ENCODE measurements at places on chromosomes 5 and 9. TPM values are rescaled to one million over a fixed set of nuclear protein-coding genes. Genes with fewer than 3 reads are reported as not detected.

PCDHGA9 gene
- total RNA-seq: 1.8 TPM

CSF2 gene
- not detected for total RNA-seq

RASEF gene
- total RNA-seq: 0.07 TPM

SH3TC2 gene
- total RNA-seq: 2.5 TPM

KCNN2 gene
- total RNA-seq: 0.25 TPM

KIF4B gene
- total RNA-seq: 0.13 TPM

C9orf50 gene
- not detected for total RNA-seq

NTRK2 gene
- total RNA-seq: under 0.01 TPM

CCDC152 gene
- total RNA-seq: 1.1 TPM

NR5A1 gene
- not detected for total RNA-seq

PCDHA1 gene
- total RNA-seq: not detected

PPIC gene
- total RNA-seq: 41.3 TPM

DNA sequence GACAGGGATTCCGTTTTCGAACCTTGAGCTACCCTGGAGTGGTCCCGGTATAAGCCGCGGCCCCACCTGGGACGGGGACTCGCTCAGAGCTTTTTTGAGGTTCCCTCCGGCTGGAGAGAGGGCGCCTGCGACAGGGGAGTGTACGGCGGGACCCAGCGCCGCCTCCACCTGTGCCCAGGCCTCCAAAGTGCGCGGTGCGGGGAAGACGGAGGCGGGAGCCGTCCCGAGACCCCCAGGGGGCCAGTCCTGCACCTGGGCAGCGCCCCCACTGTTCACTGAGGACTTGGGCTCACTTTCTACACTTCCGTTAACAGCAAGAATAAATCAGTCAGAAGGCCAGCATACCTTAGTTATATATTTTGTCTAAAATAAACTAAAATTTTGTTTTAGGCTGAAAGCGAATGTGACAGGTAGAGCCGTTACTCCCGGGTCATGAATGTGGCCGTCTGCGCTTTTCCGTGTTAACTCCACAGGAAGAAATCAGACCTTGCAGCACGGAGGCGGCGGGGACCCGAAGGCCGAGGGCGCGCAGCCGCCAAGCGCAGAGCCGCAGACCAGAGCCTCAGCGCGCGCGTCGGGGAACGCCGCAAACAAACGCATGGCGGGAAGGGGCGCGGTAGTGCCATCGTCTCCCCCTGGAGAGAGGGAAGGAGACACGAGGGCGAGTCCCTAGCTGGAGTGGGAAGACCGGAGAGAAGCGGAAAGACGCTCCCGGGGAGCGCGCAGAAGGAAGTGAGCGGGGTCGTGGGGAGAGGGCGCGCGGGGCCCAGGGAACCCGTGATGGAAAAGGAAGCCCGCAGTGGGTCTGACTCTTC, 14.1 kb downstream of the TRIM7 start:
- no peak for DNase-seq

DNA sequence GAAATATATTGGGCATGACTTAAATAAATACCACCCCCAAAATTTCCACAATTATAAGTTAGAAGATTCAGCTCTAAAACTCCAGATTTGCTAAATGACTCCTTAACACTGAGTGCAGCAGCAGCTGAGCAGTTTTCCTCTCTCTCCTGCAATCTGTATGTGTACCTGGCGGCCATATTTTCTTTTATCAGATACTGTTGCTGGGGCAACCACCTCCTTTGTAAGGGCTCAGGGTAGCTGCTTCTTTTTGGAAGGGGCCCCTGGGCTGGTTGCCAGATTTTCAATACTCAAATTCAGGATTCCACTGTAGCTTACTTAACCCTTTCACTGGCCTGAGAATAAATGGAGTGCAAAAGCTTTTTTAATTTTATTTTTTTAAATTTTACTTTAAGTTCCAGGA, 197.0 kb downstream of the TAF11L14 start:
- DNase-seq: no peak

DNA sequence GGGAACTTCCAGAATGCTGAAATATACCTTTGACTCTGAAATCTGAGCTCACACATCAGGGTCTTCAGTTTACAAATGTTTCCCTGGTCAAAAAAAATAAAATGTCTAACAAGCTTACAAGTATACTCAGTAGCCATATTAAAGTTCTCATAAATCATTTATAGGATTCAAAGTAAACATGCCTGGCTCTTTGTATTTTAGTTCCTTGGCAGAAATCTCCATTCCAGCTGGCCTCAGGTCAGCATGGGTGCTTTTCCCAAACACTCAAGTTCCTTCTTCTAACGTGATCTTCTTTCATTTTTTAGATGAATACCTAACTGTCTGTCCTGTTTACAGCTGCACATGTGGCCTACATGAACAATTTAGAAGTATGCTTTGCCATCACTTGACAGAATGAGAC, 263.2 kb downstream of the GAS1 start:
- no peak for DNase-seq

- no peak for DNase-seq
These were observed at the start of gene CTNND2 for GRCh38 chr5:11904265-11904906. Gene CTNND2 (minus strand): TSS chr5:11904446. CDS start chr5:11903853, 593 bp downstream.

- no peak for DNase-seq
These were observed 225.8 kb downstream of the MELK start for GRCh38 chr9:36798350-36799065.

DNA sequence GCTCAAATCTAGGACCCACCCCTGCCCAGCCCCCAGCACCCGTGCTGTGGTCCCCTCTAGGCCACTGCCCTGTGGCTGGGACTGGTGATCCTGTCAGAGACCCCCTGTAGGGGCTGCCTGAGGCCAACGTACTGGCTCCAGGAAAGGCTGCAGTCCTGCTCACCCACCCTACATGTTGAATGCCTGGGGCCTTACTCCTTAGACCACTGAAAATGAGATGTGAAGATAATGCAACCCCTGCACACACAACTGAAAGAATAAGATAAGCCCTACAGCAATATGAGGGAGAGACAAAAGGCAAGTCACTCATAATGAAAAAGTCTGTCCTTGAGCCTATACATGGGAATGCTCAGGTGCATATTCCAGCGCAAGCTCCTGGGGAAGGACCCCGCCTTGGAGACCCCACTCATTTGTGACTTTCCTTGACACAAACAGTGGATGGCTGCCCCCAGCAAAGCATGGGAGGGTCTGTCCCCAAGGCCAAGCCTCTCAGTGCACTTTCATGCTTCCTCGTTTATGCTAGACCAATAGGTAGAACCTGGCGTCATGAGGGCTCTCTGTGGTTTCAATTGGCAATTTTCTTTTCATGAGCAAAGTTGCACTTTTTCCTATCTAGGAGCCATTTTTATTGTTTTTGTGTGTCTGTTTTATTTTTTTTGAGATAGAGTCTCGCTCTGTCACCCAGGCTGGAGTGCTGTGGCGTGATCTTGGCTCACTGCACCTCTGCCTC, 12.5 kb upstream of the WNK2 start:
- DNase-seq: no peak

- no peak for DNase-seq
These were observed 94.0 kb upstream of the SLC25A48 start for GRCh38 chr5:135740475-135740874.

- DNase-seq: no peak
These were observed 3.3 kb downstream of the STOM start for GRCh38 chr9:121366611-121367192.

DNA sequence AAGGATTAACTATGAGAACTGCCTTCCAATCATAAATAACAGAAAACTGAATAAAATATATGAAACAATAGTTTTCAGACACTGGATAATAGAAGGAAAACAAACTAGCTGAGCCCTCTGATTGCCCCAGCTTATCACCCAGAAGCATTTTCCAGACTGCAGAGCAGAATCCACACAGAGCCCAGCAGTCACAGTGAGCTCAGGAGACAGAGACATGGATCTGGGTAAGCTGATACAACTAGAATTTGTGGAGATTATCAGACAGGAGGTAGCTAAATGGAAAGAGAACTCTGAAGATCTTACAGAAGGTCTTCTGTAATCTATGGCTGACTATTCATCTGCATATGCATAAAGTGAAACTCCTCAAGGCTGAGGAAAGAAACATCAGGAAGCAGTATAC, 128.8 kb downstream of the NR2F1-AS1 start:
- DNase-seq: no peak

DNA sequence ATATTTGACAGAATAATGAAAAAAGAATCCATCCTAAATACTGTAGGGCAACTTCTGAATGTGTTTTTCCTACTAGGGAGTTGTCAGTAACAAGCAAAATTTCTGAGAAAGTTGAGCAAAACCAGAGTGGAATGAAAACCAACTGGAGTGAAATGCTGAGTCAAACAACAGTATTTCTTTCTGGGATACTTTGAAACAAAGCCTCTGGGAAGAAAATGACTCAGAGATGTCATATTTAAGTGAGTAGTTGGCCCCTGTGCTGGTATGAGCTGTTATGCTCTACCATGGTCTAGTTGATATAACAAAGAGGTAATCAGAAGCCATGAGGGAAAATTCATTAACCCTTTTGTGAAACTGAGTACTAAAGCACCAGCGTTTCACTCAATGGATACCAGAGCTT, 372.1 kb upstream of the C9orf72 start:
- no peak for DNase-seq

- DNase-seq: no peak
These were observed 979 bp downstream of the PCDHGA12 start for GRCh38 chr5:141431286-141431685.

GRCh38 chr5:177327539-177328522, 16.1 kb upstream of the MXD3 start:
- no peak for DNase-seq

- no peak for DNase-seq
These were observed 34.0 kb downstream of the MTRR start for GRCh38 chr5:7902666-7903625.

GRCh38 chr5:32597041-32597629, 11.8 kb downstream of the SUB1 start:
- DNase-seq: peak; percentile 24

DNA sequence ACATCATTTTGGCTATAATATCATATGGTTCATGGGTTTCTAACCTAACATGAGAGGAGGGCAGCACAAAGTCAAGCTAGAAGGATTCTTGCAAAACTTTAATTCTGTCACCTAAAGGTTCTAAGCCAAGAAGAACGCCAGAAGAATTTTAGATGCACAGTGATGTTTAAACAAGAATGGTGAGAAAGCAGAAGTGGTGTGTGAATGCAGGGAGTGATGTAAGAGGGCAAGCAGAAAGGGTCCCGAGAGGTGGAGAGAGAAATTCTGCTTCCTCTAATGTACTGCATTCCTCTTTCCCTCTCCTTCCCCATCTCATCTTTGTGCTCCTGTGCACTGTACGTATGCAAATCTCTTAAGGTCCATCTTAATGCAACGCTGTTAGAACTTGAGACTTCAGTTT, 2.1 kb upstream of the TRMO start:
- DNase-seq: no peak

DNA sequence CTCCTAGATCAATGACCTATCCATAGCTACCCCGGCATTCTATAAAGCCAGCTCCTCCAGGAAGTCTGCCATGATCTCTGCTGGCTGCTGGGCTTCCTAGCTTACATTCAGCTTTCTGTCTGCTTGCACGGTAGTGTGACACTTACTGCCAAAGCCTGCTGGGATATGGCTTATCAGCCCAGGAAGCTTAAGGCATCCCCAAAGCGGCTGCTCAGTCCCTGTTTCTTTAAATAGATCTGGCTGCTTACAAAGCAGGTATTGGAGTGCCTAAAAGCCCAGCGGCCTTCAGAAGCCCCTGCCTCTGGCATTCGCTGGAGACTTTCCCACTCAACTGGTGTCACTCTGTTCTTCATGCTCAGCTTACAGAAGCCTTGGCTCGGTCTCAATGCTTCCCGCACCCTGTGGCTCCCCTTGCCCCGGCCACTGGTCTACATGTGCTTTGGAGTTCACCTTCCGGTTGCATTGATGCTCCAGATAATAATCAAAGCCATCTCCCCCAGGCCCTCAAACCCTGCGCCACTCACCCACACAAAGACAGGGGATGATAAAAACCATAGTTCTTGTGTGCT, 31.3 kb upstream of the STRBP start:
- DNase-seq: no peak

GRCh38 chr5:11037941-11038340, 276.9 kb upstream of the DAP start:
- no peak for DNase-seq

GRCh38 chr5:180233729-180234128, 24.7 kb upstream of the RASGEF1C start:
- no peak for DNase-seq

- no peak for DNase-seq
These were observed 159.9 kb upstream of the PIK3R1 start for GRCh38 chr5:68055686-68056085.

DNA sequence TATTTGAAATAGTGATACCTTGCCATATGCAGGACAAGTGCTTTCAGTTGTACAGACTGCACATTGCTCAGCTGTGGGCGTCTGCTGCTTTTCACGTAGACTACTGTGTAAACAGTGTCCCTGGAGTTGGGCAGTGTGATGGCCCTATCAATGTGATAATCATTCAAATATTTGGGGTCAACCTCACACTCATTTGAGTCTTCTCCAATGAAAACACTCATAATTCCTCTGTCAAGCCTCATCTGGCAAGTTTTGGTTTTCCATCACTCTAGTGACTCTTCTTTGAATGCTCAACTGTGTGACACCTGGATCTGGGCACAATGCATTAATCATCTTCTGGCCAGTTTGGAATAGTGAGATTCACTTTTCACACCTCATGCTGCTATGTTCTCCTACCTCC, 64.4 kb downstream of the UGCG start:
- no peak for DNase-seq

DNA sequence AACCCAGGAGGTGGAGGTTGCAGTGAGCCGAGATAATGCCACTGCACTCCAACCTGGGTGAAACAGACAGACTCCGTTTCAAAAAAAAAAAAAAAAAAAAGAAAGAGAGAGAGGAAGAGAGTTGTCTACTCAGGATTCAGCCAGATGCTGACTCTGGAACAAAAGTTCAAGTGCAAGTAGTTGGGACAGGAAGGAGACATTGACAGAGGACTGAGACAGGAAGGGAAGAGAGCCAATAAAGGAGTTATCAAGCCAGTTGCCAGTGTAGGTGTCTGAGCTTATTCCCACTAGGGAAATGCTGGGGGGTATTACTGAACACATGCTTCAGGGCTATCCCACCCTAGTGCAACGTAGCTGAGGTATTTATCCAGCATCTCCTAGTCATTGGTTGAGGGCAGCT, 147.7 kb upstream of the SLC1A3 start:
- no peak for DNase-seq
